ENCODE measurements at places on chromosomes 6 and 20.
A peak's percentile ranks its signal among the peaks of the same experiment; 100 is the strongest.

DNA sequence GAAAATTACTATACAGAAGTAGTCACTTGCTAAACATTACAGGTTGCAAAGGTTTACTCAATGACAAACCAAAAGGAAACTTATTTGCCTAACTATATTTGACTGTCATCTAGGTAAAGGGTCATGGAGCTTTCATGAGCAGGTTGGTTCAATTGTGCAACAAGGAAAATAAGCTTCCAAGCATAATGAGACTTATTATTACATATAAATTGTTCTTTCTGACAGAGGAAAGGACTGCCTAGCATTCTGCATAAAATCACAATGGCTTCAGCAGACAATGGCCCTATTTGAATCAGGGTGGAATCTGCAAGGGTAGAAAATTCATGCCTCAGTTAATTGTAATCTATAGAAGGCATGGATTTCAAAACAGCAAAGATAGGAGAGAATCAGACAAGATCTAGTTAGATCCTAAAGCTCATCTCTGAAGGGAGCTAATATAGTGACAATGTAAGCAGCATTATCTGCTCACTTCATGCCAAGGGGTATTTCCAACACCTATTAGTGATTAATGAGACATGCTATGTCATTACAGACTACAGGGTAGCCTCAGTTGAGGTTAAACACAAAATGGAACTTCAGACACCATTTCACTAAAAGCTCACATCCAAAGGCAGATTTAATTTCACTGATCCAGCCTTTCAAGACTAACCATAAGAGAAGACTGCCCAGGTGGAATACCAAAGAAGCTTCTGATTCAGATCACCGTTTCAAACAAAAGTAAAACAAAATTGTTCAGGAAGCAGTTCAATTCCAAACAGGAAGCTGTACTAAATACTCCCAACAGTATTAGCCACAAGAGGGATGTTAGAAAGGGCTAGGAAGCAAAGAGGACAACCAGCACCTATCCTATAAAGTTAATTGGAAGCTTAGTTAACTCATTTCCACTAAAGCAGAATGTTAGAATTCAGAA lies 8.5 kb downstream of the STAU1 start:
- no peak for DNase-seq

- DNase-seq = no peak
Observed at GRCh38 chr6:62971976-62972658, 239.2 kb upstream of the FKBP1C start.

GRCh38 chr6:79077715-79078074 lies 359 bp downstream of the PHIP start:
- DNase-seq = peak; percentile 55

DNA sequence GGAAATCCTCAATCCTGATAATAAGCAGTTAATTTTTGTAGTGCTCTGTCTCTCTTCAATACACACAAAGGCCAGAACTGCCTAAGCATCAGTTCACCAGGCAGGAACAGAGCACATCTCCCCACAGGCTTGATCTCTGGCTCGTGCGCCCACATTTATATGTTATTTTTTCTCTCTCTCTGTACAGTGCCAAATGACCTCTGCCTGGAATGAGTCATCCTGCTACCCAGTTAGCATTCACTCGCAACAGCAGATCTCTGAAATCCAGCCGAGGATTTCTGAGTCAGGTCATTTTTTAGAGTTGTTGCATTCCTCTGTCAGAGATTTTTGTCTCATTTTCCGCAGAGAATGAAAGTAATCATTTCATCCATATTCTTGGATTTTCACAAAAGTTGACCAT lies 107.1 kb downstream of the COL12A1 start:
- DNase-seq = peak; percentile 10

GRCh38 chr6:85676086-85676729 lies 33.5 kb upstream of the SYNCRIP start:
- DNase-seq = no peak

GRCh38 chr6:26520237-26520849 lies 17.8 kb upstream of the HMGN4 start:
- peak; percentile 66 for DNase-seq

GRCh38 chr20:36859700-36860330 lies 16.1 kb upstream of the TLDC2 start:
- no peak for DNase-seq

Data from MV-4-11 (cell line).